Left lung (tissue), 14 donors: ENCODE measurements at places on chromosomes 12 and 14. TPM values are rescaled to one million over a fixed set of nuclear protein-coding genes. Genes with fewer than 3 reads are reported as not detected.

KRT73 gene
- not detected for total RNA-seq

RFX4 gene
- 0.09 TPM for total RNA-seq

GRCh38 chr12:19886639-19887064 lies 447.4 kb downstream of the AEBP2 start:
- no peaks in the 10 kb centered on the region for H3K36me3 ChIP-seq
- H3K27me3 ChIP-seq, result no peaks in the 10 kb centered on the region
- no peak overlapping the region for H3K4me3 ChIP-seq
- no peak for DNase-seq
- peak overlapping the region; percentile 41 for H3K27ac ChIP-seq

DNA sequence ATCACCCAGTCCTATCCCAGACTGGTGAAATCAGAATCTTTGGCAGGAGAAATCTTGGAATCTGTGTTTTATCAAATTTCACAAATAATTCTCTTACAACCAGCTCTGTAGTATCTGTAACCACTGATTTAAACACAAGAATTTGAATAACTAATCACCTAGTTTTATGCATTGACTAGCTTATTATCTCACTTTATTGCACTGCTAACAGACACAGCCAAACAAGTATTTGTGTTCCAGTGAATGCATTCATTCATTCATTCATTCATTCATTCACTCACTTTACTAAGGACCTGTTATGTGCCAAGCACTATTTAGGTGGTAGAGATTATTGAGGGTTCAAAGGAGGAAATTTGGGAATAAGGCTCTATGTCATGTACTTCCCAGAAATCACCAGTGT lies 16.2 kb downstream of the LRRC74A start:
- DNase-seq, result no peak
- H3K4me1 ChIP-seq, result no peaks in the 10 kb centered on the region
- no peaks in the 10 kb centered on the region for H3K36me3 ChIP-seq
- H3K27me3 ChIP-seq, result no peaks in the 10 kb centered on the region
- H3K4me3 ChIP-seq, result no peak overlapping the region
- H3K27ac ChIP-seq, result no peak overlapping the region

- no peak overlapping the region for H3K27ac ChIP-seq
- H3K4me1 ChIP-seq, result peaks cover 5% of the 10 kb centered on the region
- DNase-seq, result no peak
- no peaks in the 10 kb centered on the region for H3K27me3 ChIP-seq
Measured at GRCh38 chr12:22406627-22407026, 72.1 kb upstream of the ST8SIA1 start.
